H9 (cell line): ENCODE measurements at places on chromosomes 5 and 9. TPM values are rescaled to one million over a fixed set of nuclear protein-coding genes. Genes with fewer than 3 reads are reported as not detected.

DNA sequence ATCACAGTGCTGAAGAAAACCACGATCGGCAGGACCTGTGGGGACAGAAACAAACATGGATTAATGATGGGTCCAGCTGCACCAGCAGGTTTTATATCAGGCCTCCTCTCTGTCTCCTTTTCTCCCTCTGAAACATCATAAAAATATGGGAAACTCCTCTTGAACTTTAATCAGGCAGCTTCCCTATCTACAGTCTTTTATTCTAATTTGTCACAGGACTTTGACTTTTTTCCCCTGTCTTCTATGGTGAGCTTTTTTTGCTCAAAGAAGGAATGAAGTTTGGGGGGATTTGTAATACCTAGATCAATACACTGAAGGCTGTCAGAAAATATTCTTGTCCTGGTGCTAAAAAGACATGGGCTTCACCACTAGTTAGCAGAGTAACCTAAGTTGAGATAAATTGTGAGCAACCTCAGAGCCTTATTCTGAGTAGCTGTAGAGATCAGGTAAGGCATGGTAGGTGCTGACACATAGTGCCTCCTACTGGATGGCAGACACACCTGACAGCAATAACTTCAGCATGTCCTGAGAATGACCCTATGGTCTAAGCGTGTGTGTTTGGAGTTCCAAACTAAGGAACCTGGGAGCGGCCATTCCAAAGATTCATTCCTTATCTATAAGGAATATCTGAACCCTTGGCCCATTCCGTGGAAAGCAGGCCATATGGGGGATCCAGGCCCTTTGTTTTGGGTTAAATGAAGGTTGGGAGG is 46.2 kb downstream of the SLC28A3 start:
- H3K36me3 ChIP-seq: no peaks in the 10 kb centered on the region
- no peak overlapping the region for H3K27ac ChIP-seq

DNA sequence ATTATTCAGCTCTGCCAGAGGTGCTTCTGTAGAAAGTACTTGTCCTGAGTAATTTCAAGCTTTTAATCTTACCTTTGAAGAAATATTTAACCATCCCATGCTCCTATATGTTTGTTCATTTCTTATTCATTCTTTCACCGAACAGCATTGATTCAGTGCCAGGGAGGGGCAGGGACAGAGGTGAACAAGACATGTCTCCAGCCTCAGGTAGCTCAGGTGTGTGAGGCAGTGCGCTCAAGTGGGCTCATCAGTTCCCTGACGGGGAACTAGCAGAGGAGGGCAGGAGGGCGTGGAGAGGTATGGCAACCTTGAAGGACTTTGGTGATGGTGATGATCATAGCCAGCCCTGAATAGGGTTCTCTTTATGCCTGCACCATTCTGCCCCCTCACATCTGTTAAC is 25.9 kb downstream of the ERGIC1 start:
- H3K36me3 ChIP-seq: peaks cover 7% of the 10 kb centered on the region; the same call in 2 of the 3 replicates
- no peak for DNase-seq
- H3K27me3 ChIP-seq: no peaks in the 10 kb centered on the region

DNA sequence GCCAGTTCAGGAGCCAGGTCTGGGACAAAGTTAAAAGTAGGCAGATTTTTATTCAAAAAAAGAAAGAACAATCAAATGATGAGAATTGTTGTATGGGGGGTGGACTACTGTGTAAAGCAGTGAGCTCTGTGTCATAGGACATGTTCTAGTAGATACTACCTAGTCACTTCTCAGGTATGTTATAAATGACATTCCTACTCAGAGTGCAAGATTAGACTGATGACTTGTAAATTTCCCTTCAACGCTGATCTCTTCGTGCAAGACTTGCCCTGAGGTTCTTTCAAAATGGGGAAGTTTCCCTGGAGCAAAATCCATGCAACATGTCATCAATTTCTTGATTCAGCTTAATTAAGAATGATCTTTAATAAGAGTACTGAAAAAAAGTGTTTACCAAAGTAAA is 175.1 kb downstream of the RORB start:
- no peaks in the 10 kb centered on the region for H3K27me3 ChIP-seq
- no peak for DNase-seq
- H3K36me3 ChIP-seq: no peaks in the 10 kb centered on the region; the same call in 2 of the 3 replicates
- no peak overlapping the region for H3K4me3 ChIP-seq
- H3K27ac ChIP-seq: no peak overlapping the region
- H3K4me1 ChIP-seq: no peaks in the 10 kb centered on the region; the same call in 1 of the 2 replicates

DNA sequence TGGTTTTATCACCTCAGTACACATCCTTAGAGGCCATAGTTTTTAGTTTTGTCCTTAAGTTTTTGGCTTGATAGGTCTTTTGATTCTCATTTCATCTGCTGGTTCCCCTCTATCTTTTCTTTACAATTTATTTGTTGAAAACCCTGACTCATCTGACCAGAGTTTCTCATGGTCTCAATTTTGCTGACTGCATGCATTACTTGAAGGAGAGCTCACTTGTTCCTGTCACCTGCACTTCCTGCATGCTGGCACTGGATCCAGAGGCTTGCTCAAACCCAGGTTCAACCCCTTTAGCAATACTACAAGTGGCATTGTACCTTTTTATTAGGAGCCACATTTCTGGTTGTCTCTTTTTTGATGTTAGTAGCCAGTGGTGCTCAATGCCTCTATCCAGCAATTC is 26.7 kb downstream of the FBXO10 start:
- no peak overlapping the region for H3K27ac ChIP-seq
- no peaks in the 10 kb centered on the region for H3K27me3 ChIP-seq
- DNase-seq: no peak
- H3K4me3 ChIP-seq: no peak overlapping the region
- no peaks in the 10 kb centered on the region for H3K4me1 ChIP-seq
- H3K36me3 ChIP-seq: no peaks in the 10 kb centered on the region

- no peaks in the 10 kb centered on the region for H3K36me3 ChIP-seq
- H3K4me3 ChIP-seq: no peak overlapping the region
- H3K4me1 ChIP-seq: no peaks in the 10 kb centered on the region
These were observed 10.8 kb upstream of the DAB2IP start for GRCh38 chr9:121640491-121641223.

DNA sequence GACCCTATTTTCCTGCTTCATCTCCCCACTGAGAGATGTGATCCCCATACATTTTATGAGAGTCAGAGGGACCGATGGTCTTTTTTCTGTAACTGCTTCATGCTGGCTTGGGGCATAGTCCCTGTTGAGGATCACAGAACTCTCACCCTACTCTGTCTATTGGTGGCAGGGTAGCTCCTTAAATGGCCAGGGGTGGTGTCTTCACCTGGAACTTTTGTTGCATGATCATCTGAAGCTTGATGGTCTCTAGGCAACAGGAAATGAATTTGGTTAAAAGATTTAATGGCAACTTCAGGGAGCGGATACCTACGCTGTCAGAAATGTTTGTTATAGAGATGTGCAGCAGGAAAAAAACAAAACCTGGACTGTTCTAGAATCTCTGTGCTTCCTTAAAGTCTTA is 87.0 kb upstream of the GLIS3 start:
- H3K27me3 ChIP-seq: no peaks in the 10 kb centered on the region
- no peak for DNase-seq
- H3K36me3 ChIP-seq: no peaks in the 10 kb centered on the region

DNA sequence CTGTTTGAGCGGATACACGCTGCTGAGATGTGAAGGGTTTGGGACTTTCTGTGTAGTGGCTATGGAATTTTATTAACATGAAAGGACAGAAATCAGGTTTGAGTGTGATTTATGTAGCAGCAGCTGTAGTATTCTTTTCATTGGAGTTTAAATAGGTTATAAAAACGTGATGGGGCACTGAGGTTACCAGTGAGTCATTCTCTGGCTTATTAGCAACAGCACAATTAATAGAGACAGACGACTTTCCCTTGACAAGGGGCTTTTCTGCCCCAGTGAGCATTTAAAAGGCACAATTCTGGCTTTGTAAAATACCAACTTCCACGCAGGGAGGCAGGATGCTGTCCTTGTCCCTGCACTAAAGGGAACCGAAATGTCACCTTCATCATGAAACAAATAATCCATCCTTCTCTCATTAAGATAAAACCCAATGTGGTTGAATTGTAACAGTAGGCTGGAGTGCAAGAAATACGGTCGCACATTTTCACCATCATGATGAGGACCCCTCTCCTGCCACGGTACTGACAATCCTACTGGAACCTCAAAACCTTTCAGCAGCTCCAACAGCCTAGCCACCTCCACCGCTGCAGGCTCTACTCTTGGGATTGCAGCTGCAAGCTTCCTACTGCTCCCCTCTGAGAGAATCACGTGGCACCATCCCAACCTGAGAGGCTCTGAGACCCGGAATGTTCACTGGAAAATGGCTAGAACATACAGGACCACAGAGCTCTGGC is 293.9 kb downstream of the IRX1 start:
- peaks cover 3% of the 10 kb centered on the region; the same call in 1 of the 2 replicates for H3K4me1 ChIP-seq
- DNase-seq: no peak
- H3K27me3 ChIP-seq: no peaks in the 10 kb centered on the region
- no peak overlapping the region for H3K4me3 ChIP-seq

DNA sequence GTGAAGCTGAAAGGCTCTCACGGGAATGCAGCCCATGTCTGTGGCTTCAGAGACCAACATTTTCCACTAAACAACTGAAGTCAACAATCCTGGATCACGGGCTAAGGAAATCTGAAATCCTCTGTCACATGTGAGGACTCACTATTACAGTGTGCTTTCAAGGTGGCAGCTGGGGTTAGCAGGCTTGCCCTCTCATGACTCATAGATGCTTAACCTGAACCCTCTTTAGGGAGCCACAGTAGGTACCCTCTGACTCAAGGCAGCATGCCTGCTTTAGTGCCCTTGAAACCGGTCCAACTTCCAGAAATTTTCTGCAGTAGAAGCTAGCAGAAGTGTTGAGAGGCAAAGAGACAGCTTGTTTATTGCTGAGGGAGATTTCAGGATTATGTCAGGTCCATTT is 232.5 kb downstream of the GABRB2 start:
- H3K4me1 ChIP-seq: no peaks in the 10 kb centered on the region
- no peaks in the 10 kb centered on the region for H3K36me3 ChIP-seq
- H3K27me3 ChIP-seq: no peaks in the 10 kb centered on the region
- no peak for DNase-seq
- no peak overlapping the region for H3K27ac ChIP-seq

DNA sequence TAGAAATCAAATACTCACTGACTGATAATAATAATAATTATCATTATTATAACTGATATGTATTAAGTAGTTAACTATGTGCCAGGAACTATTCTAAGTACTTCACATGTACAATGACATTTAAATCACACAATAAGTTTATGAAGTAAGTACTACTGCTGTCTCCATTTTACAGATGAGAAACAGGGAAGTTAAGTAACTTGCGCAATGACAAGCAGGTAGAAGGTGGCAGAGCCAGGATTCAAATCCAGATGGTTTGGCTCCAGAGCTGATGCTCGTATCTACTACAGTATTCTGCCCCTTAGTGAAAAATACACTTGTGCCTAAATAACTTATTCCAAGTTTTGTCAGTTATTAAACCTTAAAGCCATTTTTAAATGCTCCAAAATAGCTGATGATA is 217.3 kb downstream of the FBXL17 start:
- H3K36me3 ChIP-seq: no peaks in the 10 kb centered on the region
- H3K27ac ChIP-seq: no peak overlapping the region
- no peak for DNase-seq
- H3K4me3 ChIP-seq: no peak overlapping the region

DNA sequence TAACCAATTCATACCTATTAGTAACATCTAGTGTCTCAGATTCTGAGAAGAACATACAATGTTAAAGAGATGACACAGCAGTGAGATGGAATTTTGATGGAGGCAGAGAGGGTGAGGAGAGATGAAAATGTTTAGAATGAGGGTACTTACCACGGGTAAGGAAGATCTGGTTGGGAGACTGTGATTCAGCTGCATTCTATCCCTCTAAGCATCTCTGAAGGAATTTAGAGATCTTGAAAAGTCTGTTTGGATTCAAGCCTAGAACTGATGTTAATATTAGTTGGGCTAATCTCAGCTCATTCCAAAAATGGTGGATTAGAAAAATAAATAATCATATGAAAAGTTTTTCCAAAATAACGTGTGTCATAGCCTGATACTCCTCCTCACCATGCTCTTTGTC is 191.5 kb upstream of the CLINT1 start:
- no peak overlapping the region for H3K27ac ChIP-seq
- no peaks in the 10 kb centered on the region for H3K36me3 ChIP-seq
- no peaks in the 10 kb centered on the region for H3K27me3 ChIP-seq
- no peak overlapping the region for H3K4me3 ChIP-seq
- no peaks in the 10 kb centered on the region for H3K4me1 ChIP-seq
- DNase-seq: no peak

- no peaks in the 10 kb centered on the region; the same call in 1 of the 2 replicates for H3K4me1 ChIP-seq
- H3K36me3 ChIP-seq: peaks cover 21% of the 10 kb centered on the region
- H3K27ac ChIP-seq: no peak overlapping the region
- no peak overlapping the region for H3K4me3 ChIP-seq
These were observed 15.3 kb upstream of the GRXCR2 start for GRCh38 chr5:145887976-145888574.

DNA sequence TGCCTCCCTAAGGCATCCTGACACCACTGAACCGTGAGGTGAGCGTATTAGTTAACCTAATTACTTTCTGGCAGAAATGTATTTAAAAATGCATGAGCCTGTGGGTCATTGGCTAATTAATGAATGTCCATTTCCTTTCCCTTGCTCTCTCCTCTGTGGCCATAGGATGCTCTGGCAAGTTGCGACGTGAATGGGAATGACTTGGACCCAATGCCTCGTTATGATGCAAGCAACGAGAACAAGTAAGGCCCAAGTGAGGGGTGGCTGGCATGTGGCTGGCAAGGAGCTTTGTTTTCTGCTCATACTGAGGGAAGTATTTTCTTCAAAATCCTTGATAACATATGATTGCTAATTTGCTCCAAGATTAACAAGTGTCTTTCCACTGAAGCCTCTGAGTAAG is 136.3 kb downstream of the PCSK5 start:
- H3K27me3 ChIP-seq: no peaks in the 10 kb centered on the region
- peaks cover 4% of the 10 kb centered on the region; the same call in 1 of the 2 replicates for H3K36me3 ChIP-seq

DNA sequence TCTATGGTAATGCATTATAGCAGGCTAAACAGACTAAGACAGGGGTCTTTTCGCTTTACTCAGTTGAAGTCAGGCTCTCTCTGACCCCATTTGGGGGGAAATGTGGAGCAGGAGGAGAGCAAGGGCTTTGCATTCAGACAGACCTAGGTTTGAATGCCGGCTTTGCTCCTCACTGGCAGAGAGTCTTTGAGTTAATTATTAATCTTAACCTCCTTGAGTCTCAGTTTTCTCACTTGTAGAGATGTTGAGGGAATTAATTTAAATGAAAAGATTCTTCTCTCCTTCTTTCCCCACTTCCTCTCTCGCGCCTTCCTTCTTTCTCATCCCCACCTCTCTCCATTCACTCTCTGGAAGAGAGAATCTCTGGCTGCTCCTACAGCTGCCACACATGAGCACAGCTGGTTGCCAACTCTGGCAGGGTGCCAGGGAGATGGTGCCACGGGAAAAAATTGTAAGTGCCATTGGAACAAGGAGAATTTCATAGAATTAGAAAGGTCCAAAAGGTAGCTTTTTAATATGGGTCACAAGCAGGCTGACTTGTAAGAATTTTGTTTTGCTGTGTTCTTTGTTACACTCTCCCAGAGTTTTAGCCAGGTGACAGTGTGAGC is 25.2 kb upstream of the GLRA1 start:
- no peak overlapping the region for H3K4me3 ChIP-seq
- H3K27me3 ChIP-seq: no peaks in the 10 kb centered on the region
- no peaks in the 10 kb centered on the region for H3K4me1 ChIP-seq
- DNase-seq: no peak

- no peaks in the 10 kb centered on the region for H3K36me3 ChIP-seq
- H3K27me3 ChIP-seq: no peaks in the 10 kb centered on the region
- no peak for DNase-seq
- no peak overlapping the region for H3K27ac ChIP-seq
- no peak overlapping the region for H3K4me3 ChIP-seq
These were observed 38.6 kb downstream of the RALGPS1 start for GRCh38 chr9:126953041-126953809.

PCAT7 gene
- total RNA-seq: 4.0 and 4.2 TPM in 2 replicates

OSMR gene
- total RNA-seq: 1.5 and 1.6 TPM in 2 replicates

GLDC gene
- total RNA-seq: 74.4 and 74.6 TPM in 2 replicates

HMCN2 gene
- total RNA-seq: 6.7 and 8.6 TPM in 2 replicates
